GM06990 (cell line): ENCODE measurements at places on chromosomes 12 and 14.

GRCh38 chr12:130919086-130919485 lies 34.6 kb upstream of the ADGRD1 start:
- DNase-seq: no peak

- no peak for DNase-seq
Observed at GRCh38 chr14:38207377-38207735, 348 bp upstream of the SSTR1 start.

DNA sequence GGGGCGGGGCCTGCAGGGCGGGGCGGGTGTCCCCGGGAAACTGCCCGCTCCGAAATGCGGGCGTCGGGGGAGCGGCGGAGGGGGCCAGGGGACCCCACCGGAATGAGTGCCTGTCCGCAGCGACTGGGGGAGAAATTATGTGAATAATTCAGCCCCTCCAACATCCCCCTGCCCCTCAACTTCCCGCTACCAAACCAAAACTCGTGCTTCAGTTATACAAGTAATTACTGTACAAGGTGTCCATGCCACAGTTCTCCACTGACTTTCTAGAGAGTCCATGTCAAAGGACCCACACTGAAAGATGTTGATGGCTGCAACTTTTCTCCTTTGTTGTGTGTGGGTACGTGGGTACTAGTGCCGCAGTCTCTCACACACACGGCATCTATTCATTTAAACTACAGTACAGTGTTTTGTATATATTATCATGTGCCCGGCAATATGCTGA lies 414 bp upstream of the CDK17 start:
- no peak for DNase-seq

DNA sequence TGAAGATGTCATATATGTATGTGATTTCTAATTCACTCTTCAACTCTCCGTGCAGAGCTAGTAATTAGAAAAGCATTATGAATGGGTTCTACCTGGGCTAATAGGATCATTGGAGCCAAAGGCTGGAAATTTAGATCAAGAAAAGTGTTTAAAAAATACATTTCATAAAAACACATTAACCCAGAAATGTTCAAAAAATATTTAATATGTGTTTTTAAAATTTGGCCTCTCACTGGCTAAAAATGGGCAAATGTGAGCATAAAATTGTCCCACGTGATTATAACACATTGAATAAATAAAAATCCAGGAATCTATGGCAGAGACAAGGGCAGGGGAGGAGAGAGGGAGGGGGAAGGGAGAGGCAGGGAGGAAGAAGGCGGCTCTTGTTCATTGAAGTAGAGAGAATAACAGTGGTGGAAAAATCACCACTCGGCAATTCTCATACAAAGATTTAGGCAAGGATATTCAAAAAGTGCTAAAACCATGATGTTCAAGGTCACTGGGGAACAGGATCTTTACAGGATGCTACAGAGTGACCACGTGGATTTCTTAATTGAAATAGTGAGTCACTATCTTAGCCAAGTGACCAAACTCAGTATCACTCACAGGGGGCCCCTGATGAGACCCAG lies 38.8 kb downstream of the FBXO21 start:
- no peak for DNase-seq

DNA sequence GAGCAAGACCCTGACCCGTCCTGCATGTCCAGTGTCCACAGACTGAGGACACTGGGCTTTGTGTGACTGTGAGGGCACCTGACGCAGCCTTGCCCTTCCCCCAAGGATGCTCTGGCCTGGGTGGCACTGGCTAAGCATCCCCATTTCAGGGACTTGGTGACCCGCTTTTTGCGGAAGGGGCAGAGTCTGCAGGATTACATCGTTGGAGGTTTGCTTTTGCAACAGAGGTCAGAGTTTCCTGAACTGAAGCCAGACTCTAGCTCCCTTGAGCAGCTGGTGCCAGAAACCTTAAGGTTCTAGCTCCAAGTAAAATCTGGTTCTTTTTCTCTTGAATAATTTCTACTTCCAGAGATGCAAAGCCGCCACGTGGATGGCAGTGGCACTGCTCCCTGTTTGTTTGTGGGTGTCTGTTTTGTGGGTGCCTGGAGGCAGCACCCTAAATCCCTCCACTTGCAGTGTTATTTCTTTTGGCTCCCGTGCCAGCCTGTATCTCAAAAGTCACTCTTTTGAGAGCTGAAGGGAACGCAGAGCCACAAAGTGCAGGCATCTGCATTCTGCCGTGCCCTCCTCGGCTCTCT lies 184.7 kb downstream of the TSPAN9 start:
- no peak for DNase-seq
